NB4 (cell line): ENCODE measurements at places on chromosomes 3 and 15.

- no peak for DNase-seq
These were observed 436.0 kb upstream of the NR2F2 start for GRCh38 chr15:95894407-95894956.

GRCh38 chr3:192772240-192772894, 45.0 kb upstream of the FGF12 start:
- DNase-seq, result peak; percentile 20

DNA sequence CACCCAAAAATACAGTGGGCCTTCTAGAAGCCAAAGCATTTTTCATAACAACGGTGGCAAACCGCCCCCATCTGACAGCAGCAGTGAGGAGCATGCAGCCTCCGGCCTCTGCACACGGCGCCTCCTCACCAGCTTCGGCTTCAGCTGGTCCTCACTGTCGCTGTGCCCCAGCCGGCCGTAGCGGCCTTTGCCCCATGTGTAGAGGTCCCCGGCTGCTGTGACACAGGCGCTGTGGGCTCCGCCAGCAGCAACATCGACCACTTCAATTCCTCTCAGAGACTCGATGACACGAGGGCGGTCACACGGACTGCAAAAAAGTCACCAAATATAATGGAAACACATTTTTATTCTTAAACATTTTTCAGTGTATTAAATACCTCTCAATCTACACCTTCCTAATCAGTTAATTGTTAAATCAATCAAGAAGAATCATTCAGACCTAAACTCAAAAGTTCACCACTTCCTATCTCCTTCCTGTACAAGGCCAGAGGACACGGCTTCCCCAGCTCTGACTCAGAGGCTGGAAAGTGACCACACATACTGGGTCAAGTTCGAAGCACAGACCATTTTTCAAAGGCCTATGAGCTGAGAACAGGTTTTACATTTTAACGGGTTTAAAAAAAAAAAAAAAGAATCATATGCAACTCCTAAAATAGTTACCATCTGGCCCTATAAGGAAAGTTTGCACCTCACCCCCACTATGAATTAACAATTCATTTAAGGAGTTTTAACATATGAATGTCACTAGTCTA, 33.6 kb upstream of the OCA2 start:
- no peak for DNase-seq

DNA sequence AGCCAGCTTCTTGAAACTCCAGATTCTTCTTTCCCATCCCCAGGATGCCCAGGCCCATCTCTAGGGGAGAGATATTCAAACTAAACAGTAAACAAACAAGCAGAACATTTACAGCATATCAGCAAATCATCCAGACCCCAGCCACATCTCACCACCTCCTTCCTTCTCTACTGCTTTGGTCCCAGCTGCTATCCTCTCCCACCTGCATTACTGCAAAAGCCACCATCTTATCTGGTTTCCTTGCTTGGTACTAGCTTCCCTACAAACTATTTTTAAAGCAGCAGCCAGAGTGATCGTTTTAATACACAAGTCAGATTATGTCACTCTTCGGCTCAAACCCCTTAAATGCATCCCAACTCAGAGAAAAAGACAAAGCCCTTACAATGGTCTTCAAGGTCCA, 4.8 kb downstream of the LYSMD2 start:
- DNase-seq, result no peak

DNA sequence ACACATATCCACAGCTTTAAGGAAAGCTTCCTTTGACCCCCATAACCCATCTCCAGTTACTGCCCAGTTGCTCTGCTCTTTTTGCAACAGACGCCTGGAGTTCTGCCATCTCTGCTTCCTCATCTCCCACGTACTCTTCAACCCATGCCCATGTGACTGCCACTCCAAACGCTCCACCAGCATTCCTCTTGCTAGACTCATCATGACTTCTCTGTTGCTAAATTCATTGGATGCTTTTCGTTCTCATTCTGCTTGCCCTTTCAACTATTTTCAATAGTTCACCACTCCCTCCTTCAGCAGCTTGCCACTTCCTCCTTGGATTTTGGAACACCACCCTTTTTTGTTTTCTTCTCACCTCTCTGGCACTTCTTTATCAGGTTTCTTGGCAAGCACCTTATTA, 2.7 kb upstream of the KNSTRN start:
- no peak for DNase-seq
